CD4-positive, alpha-beta T cell treated with Interleukin-12 subunit alpha and Interleukin-12 subunit beta, for 1 hour (primary cell): ENCODE measurements at places on chromosomes 7 and 10.

DNA sequence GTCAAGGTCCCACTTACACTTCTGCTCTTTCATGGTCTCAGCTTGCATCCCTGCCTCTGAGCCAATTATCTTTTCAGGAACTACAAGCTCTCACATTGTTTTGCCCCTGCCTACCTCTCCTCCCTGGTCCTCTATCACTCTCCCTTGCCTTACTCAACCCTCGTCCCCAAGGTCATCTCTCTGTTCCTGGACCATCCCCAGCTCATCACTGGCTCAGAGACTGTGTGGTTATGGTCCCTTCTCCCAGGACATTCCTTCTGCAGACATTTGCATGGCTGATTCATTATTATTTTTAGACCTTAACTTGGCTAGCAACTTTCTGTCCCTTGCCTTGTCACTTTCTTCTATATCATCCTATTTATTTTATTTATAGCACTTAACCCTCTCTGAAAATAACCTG, 17.8 kb upstream of the GPAM start:
- no peak for DNase-seq

GRCh38 chr10:43963793-43964425, 315.2 kb upstream of the ZNF32 start:
- DNase-seq, result no peak

- DNase-seq, result no peak
These were observed 5.3 kb downstream of the FAM24A start for GRCh38 chr10:122915700-122916099.

- DNase-seq, result no peak
These were observed 6.9 kb upstream of the ZKSCAN1 start for GRCh38 chr7:100008525-100008924.

DNA sequence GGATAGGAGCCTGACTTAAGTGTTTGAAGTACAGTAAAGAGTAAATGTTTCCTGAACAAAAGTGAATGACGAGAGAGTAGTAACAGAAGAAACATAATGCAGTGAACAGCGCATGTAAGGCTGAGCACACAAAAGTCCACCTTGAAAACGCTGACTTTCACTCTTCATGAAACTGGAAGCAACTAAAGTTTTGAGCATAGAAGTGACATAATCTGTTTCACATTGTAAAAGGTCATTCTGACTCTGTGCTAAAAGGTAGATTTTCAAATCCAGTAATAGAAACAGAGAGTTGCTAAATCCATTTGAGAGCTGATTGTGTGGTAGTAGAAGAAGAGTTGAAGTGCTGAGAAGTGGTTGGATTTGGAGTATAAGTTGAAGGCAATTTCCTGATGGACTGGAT, 1037.0 kb downstream of the CNTNAP2 start:
- no peak for DNase-seq

DNA sequence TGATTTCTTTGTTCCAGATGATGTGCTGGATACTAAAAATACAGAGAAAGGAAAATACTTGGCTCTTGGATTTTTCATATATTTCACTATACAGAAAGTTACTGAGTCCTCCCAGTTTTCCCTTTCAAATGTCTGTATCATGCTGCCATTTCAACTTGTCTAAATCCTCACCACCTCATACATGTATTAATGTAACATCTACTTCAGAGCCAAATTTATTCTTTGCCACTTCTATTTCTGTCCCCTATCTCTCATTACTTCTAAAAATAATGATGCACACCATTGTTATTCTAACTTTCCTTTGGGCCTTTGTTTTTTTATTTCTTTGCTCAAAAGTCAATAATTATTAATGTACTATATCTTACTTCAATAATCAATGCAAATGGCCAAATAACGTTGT, 312.2 kb downstream of the MAGI2 start:
- DNase-seq, result no peak

DNA sequence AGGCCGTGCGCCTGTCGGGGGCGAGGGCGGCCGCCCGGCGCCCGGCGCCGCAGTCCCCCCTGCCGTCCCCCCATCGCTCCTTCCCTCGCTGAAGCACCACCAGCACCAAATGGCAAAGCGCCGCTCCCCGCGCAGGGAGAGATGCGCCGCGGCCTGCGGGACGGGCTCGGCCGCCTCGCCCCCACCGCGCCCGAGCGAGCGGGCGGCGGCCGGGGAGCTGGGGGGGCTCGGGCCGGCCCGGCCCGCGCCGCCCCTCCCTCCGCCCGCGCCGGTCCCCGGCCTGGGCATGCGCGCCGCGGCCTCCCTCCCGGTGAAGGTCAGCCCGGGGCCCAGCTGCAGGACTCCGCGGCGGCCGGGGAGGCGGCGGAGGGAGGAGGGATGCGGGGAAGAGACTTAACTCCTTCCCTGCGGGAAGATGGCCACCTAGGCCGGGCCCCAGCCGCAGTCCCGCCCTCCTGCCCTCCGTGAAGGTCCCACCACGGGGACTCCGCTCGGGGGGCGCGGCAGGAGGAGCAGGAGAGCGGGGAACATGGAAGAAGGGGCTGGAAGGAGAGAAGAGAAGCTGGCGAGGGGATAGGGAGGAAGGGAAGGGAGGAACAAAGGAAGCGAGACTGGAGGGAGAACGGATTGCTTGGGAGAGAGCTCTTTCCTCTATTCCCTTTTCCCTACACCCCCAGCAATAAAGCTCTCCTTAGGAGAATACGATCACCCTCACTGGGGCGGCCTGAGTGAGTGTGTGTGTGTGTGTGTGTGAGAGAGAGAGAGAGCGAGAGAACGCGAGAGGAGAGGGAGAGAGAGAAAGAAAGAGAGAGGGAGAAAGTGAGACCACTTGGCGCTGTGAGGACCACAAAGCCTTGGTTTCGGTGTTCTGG, 3.4 kb upstream of the SMARCD3 start:
- no peak for DNase-seq

- no peak for DNase-seq
These were observed 90.7 kb downstream of the APBB1IP start for GRCh38 chr10:26528715-26529393.
